ENCODE measurements at places on chromosomes 7 and 10. TPM values are rescaled to one million over a fixed set of nuclear protein-coding genes. Genes with fewer than 3 reads are reported as not detected.

DNA sequence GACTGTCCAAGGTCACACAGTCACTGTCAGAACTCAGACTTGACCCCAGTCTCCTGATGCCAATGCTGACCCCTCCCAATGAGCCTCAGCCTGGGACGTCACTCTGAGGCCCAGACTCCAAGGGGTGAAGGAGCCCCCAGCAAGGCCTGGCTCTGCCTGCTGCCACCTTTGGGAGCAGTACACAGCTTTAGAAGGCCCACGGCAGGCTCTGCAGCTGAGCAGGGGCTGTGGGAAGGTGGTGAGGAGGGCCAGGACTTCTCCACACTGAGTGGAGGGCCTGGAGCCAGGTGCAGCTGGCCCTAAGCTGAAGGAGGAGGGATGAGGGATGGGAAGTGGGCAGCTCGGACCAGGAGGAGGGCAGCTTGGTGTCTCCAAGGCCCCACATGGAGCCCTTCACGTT is 23.9 kb upstream of the ZMIZ1 start:
- no peak for DNase-seq

- DNase-seq = no peak
Observed at GRCh38 chr10:110676016-110676415, 31.9 kb downstream of the RBM20 start.

Gene RPP38
- 7.5 TPM for total RNA-seq

DNA sequence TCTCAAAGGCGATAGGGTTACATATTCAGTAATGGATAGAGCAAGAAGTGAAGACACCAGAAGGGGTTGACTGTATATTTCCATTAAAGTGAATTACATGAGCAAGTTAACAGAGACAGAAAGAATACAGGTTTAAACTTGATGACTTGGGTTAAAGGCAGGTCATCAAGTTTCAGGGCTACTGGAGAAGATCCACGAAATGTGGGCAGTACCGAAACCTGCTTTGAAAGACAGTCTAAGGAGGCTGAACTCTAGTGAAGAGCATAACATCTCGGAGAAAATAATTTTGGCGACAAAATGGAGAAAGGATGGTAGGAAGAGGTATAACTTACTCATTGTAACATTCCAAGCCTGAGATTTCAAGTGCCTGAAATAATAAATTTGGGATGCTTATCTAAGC is 26.6 kb upstream of the PLXDC2 start:
- no peak for DNase-seq

Gene GNAT3
- not detected for total RNA-seq

Data from urinary bladder (tissue), 4 donors.